ENCODE measurements at places on chromosomes 3 and 15.

DNA sequence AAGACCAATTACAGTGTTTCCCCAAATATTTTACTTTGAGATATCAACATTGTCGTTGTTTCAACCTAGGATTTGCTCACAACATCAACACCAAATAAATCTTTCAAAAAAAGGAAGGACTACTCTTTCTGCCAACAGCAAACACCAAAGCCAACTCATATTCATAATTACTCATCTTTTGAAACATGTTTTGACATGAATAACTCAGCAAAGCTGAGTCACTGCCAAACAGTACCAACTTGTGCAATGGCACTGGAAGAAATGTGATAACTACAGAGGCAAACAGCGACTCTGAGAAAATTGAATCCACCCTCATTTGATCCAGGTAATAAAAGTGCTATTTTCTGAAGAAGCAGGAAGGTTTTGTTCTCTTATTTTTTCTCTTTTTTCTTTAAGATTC, 67.2 kb downstream of the PEX5L start:
- no peak for DNase-seq

DNA sequence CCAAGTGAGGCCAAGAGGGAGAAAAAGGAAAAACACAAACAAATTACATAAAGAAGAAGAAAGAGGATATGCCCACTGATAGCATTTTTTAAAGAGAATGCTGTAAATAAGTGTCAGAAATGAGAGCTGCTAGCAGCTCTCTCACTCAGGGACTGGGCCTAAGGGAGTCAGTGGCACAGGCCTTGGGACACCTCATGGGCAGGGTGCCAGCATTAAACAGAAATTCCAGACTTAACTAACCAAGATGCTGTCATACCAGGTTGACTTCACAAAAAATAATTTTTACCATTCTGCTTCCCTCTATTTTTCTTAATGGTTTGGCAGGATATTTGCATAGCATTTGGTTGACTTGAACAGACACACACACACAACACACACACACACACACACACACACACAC, 92.3 kb upstream of the ADAMTSL3 start:
- no peak for DNase-seq

DNA sequence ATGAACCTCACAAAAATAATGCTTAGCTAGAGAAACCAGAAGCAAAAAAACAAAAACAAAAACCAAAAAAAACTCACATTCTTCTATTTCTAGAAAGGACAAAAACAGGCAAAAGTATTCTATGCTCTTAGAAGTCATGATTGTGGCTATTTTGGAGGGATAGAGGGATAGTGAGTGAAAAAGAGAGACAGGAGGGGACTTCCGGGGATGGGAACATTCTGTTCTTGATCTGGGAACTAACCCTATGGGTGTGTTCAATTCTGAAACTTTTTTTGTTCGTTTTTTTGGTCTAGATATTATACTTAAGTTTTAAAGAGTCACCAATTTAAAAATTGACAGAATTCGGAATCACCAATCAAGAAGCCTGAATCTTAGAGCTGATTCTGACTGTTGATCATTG, 120.0 kb upstream of the TPM1 start:
- DNase-seq = no peak

DNA sequence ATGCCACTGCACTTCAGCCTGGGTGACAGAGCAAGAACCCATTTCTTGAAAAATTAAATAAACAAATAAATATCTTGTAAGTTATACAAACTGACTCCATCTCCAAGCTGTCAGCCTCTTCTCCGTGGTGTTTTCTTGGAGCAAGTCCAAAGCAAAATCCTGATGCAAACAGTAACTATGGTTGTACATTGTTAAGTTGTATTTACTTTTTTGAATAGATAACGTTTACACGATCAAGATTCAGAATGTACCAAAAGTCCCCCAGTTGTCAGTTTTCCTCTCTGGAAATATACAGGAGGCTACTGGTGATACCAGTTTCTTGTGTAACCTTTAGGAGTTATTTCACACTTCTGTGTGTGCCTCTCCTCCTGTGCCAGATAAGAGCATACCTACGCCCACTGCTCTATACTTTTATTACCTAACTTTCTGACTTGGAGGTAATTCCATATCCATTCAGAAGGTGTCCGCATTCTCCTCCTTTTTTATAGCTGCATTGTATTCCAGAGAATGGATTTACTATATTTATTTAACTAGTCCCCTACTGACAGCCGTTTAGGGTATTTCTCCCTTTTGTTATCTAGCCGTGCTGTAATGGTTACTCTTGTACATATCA, 14.2 kb downstream of the CMTM7 start:
- DNase-seq = no peak

DNA sequence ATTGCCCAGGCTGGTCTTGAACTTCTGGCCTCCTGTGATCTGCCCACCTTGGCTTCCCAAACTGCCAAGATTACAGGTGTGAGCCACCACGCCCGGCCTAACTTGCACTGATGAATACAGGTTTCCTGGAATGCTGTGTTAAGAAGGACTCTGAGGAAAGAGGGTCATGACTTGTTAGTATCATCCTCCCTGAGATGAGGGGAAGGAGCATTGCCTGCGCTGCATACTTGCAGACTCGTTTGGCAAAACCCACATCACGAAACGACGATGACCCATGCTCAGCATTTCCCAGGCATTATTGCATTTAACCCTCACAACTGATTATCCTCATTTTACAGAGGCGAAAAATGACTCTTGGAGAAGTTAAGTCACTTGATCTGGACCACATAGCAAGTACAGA, 18.9 kb downstream of the COLQ start:
- no peak for DNase-seq

DNA sequence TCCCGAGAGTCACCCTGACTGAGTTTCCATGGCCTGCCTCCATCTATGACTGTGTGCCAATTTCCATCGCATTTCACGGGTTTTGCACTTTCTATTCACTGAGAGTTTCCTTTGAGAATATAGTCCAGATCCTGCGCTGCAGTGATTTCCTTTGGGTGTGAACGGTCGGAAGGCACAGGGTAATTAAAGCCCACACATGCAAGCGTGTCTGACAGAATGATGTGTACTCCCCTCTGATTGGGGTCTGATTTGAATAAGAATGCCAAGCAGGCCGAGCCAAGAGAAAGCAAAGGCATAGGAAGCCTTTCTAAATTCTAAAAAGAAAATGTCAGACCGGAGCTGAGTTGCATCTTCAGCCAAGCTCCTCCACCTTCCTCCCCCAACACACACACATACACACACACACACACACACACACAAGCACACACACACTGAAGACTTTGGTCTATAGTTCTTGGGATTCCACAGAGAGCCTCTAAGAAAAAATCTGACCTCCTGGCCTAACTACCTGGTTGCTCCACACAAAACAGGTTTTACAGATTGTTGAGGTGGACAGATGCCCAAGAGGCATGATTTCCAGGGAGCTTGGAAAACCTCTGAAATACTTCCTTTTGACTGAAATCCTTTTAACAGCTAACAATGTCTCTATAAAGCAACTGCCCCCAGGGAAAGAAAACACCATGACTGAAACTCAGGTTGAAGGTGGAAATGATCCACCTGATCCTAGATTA, 59.7 kb upstream of the LRRN1 start:
- DNase-seq = no peak

GRCh38 chr3:60176614-60177013, 1074.6 kb downstream of the FHIT start:
- DNase-seq = no peak

DNA sequence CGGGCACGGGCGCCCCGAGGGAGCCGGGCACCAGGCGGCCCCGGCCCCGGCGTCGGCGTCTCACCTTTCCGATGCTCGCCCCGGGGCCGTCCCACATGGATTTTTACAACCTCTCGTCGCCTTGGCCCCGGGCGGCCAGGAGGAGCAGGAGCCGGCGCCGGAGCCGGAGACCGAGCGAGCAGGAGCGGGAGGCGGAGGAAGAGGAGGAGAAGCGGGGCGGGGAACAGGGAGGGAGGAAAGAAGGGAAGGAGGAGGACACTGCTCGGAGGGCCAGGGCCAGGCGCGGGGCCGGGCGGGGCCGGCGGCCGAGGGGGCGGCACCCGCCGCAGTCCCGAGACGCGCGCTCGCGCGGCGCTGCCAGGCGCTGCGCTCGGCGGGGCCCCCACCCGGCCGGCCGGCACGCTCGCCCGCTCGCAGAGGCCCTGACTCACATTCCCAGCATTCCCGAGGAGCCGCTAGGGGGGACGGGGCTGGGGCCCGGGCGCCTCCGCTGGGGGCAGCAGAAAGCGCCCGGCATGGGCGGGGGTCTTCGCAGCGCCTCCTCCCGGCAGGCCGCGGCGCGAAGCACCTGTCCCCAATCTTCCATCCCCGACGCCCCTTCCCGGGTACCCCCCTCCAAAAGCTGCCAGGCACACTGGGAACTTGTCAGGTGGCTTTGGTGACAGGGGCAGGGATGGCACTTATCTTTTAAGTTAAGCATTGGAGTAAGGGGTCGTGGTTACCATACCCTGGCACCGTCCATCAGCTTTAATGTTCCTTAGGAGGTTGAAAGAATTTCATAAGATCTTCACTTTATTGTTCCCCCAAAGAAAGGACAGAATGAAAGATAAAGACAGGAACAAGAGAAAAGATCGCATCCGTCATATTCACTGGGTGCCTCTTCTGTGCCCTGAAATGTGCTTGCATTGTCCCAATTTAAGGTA, at the start of gene ERC2:
Gene ERC2 (minus strand): TSS at position 284 of the 923 bp plus-strand sequence.
- no peak for DNase-seq

DNA sequence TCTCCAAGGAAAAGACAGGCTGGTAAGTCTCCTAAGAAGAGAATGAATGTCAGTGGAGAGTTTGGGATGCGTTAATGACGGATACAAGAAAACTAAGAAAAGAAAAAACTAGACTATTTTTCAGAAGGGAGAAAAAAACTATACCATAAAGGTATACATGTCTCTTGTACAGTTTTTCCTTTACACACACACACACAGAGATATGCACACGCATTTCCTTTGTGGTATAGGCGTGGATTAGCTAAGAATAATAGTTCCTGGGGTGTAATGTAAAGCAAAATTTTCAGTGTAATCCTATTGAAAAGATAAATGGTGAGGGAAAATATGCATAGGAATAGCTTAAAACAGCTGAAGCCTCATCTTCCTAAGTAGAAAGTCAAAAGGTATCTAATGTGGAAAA, 36.3 kb downstream of the GABPB1 start:
- no peak for DNase-seq

DNA sequence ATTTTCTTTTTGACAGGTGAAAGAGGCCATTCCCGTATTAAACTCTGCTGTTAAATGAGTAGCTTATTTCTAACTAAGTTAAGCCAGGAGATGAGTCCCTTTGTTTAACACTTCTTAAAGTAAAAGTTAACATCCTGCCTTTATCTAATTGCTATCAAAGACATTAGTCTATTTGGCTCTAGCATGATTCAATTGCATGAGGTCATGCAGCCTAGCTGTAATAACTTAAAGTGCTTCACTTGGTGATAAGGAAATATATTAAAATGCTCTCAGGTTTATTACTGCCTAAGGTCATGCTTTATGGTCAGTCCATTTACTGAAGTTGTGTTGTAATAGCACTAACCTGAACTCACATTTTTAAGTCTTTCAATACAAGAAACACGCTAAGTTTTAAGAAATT, 82.3 kb upstream of the MLF1 start:
- no peak for DNase-seq

GRCh38 chr15:96365781-96366525, 35.5 kb downstream of the NR2F2 start:
- no peak for DNase-seq

- no peak for DNase-seq
Observed at GRCh38 chr3:191397771-191398170, 63.2 kb upstream of the PYDC2 start.

DNA sequence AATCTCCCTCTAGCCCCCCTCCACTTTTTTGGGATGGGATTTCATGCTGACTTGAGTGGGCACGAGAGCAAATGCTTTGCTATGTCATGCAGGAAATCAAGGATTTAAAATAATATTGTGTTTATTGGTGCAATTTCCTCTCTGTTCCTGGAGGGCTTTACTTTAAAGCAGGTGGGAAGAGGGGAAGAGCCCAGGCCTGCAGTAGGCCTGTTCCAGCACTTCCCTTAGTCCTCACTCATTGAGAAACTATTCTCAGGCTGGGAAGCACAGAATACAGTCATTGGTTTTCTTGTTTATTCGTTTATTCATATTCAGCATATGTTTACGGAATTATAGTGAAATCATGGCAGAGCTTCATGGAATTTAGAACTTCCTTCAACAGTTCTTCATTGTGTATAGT, 41.7 kb upstream of the SPSB4 start:
- no peak for DNase-seq

DNA sequence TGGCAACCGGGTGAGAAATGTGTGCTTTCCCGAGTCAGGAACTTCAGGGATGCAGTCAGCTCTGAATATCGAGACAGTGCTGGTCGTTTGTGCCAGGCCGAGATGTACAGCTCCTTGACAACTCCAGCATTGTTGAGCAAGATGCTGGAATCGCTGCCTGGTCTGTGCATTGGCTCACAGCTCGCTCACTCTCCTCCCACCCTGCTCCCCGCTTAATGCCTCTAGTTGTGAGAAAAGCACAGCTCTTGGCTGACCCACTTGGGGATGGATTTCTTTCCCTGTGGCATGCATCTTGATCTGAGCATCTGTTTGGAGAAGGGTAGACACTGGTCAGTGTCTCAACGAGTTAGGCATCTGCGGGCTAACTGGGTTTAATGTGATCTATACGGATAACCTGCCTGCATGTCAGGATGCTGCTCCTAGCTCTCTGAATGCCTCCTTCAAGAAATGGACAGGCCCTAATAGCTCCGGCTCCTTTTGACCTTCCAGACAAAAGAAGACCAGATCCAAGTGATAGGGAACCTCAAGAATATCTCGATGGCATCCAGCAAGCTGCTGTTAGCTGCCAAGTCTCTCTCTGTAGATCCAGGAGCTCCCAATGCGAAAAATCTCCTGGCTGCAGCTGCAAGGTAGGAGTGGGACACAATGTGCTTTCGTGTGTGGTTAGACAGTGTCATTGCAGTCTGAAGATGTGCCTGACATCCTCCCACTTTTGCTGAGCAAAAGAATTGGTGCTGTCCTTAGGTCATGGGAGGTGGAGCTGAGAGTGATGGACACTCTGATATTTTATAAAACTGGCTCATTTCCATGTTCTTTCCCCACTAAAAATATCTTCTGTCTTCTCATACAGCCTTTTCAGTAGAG, 302.2 kb upstream of the TPM1 start:
- DNase-seq = no peak

DNA sequence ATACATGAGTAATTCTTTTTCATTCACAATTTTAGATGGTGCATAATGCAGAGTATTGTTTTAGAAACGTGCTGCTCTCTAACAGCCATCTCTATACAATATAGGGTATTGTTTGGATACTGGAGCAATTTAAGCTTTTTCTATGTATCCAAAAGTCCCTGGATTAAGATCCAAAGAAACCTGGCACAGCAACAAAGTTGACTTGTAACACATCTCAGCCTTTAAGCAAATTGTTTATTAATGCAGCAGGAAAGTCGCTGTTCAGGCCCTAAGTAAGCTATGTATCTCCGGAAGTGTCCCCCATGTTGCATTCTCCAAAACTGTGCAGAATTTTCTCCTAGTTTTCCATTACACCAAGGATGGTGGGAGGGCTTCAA, 7.3 kb downstream of the VGLL4 start:
- no peak for DNase-seq

- DNase-seq = no peak
Observed at GRCh38 chr3:183354325-183354831, 74.0 kb downstream of the MCF2L2 start.
